ENCODE measurements at places on chromosomes 2 and 18. TPM values are rescaled to one million over a fixed set of nuclear protein-coding genes. Genes with fewer than 3 reads are reported as not detected.
A peak's percentile ranks its signal among the peaks of the same experiment; 100 is the strongest.

Gene SNRNP27
- total RNA-seq = 61.4 TPM

GRCh38 chr2:81542119-81542518, 1237.6 kb upstream of the LRRTM1 start:
- no peak for DNase-seq

Gene PRKAG3
- total RNA-seq = not detected

Gene OBSL1
- total RNA-seq = 1.9 TPM

- no peak for DNase-seq
Observed at GRCh38 chr2:23645230-23645808, 260.3 kb downstream of the KLHL29 start.

- DNase-seq = no peak
Observed at GRCh38 chr2:240464514-240465241, 29.2 kb downstream of the GPC1 start.

GRCh38 chr2:169047256-169048250, 16.4 kb upstream of the ABCB11 start:
- no peak for DNase-seq

- DNase-seq = no peak
Observed at GRCh38 chr2:233011702-233012131, 1.3 kb downstream of the NGEF start.

DNA sequence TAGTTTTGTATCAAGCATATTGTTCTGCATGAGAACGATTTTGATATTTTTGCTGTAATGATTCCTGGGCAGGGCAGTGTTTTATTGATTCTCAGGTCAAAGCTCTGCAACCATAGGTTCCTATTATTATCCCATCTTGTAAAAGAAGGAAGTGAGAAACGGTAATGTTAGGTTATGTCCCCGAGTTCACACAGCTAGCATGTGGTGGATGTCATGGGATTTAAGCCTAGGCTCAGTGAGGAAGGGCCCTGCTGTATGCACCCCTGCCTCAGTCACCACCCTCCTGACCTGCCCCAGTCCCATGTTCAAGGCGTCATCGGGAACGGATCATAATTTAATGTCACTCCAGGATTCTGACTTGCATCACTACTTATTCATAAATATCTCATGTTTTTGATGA, 10.7 kb downstream of the ACP1 start:
- DNase-seq = no peak

- peak; percentile 61 for DNase-seq
Observed at GRCh38 chr2:74186038-74186437, 7.4 kb upstream of the MOB1A start.

Gene DTYMK
- 92.9 TPM for total RNA-seq

DNA sequence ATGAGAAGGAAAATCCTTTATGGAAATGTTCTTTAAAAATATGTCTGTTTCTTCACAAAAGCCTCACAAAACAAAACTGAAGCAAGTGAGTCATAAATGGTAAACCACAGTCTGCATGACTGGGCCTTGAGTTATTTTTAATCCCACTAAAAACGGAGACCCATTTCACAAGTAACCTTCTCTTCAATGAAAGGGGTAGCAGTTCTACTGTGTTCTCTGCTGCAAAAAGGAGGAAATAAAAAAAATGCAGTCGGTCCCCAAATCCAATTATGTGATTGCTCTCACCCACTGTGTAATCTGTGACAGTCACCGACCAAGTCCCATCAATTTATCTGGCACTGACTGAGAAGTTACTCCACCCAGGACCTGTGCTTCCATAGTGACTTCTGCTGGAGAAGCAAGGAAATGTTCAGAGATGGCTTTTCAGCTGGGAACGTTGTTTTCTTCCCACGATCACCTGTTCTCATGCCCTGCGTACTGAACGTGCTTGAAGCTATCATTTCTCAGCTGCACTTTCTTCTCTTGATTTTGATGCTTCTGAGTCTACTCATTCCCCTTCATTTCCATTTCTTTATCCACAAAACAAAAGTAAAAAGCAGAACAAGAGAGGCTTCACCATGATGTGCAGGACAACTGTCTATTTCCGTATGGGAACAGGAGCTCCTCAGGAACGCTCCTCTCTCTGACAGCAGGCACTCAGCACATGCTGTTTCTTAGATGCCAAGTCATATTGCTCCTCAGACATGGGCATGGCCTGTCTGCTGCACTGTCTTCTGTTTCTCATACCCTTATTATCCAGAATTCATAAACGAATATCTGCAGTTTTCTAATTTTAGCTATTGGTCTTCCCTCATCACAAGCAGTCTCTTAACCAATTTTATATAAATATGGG, 80.0 kb upstream of the TMEM200C start:
- no peak for DNase-seq

DNA sequence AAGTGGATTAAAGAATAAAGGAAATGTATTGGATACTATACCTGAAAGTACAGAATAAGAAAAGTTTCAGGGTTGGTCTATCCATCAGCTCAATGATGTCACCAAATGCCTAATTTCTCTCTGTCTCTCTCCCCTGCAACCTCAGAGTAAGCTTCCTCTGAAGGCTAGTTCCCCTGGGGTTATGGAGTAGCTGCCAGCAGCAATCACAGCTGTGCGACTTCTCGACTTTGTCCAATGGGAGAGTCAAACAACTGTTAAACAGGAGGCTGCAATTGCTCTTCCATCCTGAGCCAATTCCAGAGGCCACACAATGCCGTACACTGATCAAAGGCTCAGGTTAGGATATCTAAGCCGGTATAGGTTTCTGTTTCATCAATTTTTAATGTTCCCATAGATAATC, 95.3 kb upstream of the FANCL start:
- no peak for DNase-seq
